Smooth muscle cell of the brain vasculature (primary cell): ENCODE measurements at places on chromosomes 2 and 18.

DNA sequence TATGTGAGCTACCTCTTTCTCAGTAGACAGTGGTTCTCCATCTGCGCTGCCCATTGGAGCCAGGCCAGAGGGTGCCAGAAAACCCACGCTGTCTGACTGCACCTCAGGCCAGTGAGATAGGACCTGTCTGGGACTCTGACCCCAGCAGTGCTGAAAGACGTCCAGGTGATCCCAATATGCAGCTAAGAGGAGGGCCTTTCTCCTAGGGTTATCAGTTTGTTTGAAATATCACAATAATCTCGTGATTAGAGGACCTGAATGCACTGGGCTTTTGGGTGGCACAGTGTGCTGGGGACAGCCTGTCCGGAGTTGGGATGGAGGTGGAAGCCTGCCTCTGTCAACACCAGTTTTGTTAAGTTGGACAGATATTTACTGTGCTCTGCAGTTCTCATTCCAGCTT lies 216.3 kb downstream of the LDLRAD4 start:
- no peak for DNase-seq

DNA sequence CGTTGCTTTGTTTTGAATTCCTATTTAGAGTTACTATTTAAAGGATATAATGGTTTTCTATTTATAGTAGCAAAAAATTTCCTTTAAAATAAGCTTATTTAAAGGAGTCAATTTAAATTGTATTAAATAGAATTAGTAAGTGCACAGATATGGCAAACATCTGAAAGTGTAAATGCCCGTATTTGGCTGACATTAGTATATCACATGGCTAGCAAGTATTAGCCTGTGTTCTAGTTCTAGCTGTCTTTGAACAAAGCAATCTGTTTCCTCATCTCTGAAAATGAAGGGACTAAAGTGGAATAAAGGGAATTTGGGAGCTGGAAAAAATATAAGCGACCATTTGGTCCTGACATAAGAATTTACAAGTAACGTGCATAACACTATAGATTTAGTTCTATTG lies 32.2 kb downstream of the PELI1 start:
- DNase-seq: no peak

DNA sequence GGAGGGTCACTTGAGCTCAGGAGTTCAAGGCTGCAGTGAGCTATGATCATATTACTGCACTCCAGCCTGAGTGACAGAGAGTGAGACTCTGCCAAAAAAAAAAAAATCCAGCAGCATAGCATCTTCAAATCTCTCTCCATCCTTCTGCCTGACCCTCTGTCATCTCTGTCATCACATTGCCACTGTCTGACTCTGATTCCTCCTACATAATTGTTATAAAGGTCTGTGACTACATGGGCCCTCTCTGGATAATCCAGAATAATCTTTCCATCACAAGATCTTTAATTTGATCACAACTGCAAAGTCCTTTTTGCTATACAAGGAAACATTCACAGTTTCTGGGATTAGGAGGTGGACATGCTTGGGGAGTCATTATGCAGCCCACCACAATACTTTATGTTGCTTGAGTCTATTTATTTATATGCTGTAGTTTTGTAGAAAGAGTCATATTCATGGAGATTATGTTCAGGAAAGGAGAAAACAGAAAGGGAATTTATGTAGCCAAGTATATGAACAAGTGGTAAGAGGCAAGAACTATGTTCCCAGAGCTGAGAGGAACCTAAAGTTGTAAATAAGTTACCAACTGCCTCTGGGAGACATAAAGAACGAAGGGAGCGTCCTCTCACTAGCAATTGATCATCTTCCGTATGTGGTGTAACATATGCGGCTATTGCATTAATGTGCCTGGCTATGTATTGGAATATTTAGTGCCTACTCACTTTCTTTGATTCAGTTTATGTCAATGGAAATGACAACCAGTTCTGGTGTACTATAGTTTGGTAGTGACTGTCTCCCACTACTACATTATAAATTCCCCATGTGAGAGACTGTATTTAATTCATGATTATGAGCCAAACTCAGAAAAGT lies 21.5 kb downstream of the RND3 start:
- no peak for DNase-seq

DNA sequence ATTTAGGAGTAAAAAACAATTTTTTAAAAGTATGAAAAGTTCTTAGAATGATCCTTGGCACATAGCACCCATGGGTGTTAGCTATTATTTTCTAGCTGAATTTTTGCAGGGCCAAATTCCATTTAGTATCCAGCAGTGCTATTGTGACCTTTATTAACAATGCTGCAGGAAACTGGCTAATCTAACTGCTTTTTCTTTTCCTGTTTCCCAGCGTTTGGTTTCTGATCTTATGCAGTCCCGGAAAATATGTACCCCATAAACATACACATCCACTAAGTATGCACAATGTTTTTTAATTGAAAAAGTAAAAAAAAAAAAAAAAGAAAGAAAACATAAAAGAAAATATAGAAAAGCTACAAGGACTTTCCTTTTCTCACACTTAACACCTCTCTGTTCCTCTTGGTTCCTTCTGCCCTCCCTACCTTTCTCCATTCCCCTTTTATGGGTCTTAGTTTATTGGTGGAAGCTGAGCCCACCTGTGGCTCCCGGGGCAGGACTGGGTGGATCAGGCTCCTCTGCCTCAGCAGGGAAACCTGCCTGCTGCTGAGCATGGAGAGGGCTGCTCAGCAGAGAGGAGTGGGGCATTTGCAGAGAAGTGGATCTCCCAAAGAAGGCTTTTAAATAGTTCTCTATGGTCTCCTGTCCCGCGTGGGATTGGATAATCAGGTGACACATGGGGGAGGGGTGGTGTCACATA lies 9.3 kb upstream of the SLC16A14 start:
- DNase-seq: no peak

GRCh38 chr2:225272173-225272572 lies 127.3 kb upstream of the NYAP2 start:
- no peak for DNase-seq

- no peak for DNase-seq
Observed at GRCh38 chr2:170717599-170717963, 2.4 kb downstream of the SP5 start.

- DNase-seq: no peak
Observed at GRCh38 chr18:58087928-58088690, 44.1 kb downstream of the NEDD4L start.

- DNase-seq: no peak
Observed at GRCh38 chr2:199606193-199606780, 148.5 kb upstream of the SATB2 start.
